GM23248 (cell line): ENCODE measurements at places on chromosomes 4 and X.

- no peak for DNase-seq
Observed at GRCh38 chrX:11451151-11451550, 157.9 kb downstream of the AMELX start.

GRCh38 chr4:153676486-153676885, 7.6 kb upstream of the TLR2 start:
- DNase-seq = peak; percentile 22

DNA sequence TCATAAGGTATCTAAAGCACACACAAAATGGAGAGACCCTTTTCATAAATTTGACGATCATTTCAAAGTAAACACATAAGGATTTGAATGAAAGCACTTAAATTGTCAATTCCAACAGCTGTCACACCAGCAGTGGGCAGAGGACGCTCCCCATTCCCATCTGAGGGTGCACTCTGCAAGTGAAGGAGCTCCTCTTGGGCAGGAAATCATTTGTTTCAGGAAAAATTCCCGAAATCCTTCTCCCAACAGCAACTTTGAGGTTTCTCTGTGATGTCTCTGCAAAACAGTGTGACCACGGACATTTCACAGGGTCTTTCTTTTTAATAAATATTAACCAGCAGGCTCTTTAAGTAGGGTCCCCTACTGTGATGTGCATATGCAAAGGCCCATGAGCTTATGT, 111.0 kb downstream of the EPHA5 start:
- DNase-seq = no peak

GRCh38 chrX:24528605-24529004, 63.5 kb downstream of the PDK3 start:
- no peak for DNase-seq

- DNase-seq = no peak
Observed at GRCh38 chr4:11042760-11043159, 358.2 kb upstream of the CLNK start.

DNA sequence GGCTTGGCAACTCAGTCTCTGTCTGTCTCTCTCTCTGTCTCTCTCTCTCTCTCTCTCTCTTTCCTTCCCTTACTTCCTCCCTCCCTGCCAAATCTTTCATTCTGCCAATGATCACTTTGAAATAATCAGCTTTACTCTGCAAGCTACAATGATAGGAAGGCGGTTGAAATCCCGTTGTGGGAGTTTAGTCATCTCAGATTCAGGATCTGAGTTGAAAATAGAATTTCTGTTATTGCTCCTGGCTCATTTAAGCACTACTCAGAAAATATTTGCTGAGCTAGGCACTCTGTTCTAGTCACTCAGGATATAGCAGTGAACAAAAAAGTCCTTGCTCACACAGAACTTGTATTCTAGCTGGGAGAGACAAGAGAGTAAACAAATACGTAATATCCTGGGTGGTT, 56.3 kb upstream of the DCTD start:
- no peak for DNase-seq
